ENCODE measurements at places on chromosomes 13 and 19.
A peak's percentile ranks its signal among the peaks of the same experiment; 100 is the strongest.

GRCh38 chr19:1248139-1248785 lies at the start of gene MIDN:
Gene MIDN (plus strand): TSS chr19:1248583. CDS start chr19:1250297, 1,714 bp downstream.
- no peak for DNase-seq

DNA sequence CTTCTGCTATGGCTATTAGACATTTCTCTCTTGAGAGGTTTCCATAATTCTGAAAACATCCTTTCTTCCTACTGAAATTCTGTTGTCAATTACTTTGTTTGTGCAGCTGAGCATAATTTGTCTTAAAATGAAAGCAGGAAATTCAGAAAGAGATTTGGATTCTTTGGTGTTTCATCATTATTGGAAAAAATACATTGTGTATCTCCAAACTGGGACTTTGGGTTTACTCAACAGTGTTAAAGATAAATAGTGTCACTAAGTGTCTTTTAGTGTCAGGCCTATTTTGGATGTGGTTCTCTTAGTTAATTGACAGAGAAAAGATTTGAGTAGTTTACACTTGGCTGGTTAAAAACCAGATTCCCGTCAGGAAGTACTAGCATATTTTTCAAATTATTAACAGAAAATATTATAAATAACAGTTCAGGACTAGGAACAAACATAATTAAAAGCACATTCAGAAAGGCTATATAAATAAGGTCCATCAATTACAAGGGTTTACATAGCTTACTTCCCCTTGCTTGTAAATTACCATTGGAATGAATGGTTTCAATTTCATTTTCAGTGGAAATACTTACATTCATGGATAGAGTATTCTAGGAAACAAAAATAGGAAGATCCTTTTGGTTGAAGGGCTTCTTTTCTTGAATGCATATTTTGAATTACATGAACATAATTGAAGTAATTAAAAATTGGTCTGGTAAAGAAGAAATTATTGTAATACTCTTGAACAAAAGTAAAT lies 483.1 kb downstream of the GPC6 start:
- DNase-seq: no peak

GRCh38 chr13:53105890-53106289 lies 77.3 kb downstream of the OLFM4 start:
- no peak for DNase-seq

- no peak for DNase-seq
These were observed 480.3 kb downstream of the LIG4 start for GRCh38 chr13:107734891-107735625.

GRCh38 chr13:37113534-37113933 lies 8.1 kb upstream of the CSNK1A1L start:
- DNase-seq: no peak

DNA sequence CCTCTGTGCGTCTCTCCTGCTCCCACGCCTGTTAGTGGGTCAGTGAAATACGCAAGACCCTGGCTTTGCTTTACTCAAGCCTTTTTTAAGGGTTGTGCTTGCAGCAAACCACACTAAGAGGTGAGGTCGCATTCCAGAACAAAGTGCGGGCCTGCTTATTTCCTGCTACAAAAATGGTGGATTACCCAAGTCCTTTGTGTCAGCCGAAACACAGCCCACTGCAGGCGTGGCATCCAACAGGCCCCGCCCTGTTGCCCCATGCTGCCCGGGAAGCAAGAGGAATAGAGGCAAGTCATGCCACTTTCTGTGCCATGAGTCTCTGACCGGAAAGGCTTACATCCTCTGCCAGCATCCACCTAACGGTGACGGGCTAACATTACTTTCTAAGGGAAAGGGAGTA lies 7.7 kb upstream of the IRS2 start:
- no peak for DNase-seq

DNA sequence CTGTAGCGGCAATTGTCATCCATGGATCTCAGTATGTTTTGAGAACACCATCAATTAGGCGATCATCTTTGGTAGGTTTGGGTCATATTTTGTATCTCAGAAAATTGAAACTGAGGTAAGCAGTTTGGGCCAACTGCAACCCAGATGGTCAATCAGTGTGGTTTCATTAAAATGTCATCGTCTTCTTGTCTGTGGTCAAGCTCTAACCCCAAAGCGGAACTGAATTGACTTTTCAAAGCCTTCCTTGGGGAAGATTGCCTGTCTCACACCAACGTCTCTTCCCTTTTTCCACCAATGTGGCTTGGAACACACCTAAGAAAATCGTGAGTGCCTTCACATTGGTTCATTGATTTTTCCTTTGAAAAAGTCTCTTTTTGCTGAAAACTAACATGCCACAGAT lies 56.3 kb upstream of the UBAC2 start:
- DNase-seq: no peak

- no peak for DNase-seq
These were observed 116.2 kb downstream of the TBC1D4 start for GRCh38 chr13:75365724-75366173.

DNA sequence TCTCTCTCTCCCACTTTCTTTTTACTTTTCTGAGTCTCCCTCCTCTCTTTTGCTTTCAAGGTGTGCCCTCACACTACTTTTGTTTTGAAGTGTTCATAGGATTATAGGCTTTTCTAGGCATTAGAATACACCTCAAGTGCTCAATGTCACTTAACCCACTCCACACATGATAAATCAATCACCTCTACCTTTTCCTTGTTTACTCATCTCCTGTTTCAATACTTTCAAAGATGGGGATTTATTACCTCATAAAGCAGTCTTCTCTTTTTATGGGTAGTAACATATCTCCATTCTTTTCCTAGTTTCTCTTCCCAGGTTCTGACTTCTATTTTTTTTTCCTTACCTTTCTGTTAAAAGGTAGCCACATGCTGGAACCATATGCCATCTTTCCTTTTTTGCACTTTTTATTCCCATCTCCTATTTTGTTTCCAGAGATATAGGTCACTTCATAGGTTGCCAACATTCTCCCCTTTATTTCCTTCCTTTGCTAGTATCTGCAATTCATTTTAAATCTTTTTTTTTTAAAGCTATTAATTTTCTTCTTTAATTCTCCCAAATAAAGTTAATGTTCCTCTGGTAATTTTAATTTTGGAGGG lies 137.6 kb upstream of the SLC10A2 start:
- DNase-seq: peak; percentile 76

DNA sequence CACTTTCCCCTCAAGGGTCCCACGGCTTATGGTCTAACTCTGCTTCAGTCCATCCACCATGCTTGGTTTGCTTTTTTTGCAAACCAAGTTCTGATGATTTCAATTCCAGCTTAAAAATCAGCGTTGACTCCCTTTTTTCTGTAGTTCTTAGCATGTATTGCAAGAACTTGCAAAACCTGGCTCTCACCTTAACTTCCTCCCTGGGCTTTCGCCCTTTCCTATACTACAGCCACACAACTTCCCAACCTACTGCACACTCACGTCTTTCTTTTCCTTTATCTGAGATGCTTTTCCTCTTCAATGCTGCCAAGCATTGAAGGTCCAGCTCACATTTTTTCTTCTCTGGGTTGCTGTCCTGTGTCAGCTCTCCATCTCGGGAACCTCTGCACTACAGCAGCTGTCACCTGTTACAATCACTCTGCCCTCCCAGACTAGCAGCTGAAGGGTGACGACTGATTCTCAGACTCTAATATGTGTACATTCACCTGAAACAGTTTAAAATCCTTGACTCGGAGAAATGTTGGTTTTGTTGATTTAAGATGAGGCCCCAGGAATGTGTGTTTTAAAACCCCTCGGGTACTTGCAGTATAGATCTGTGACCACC lies 143.7 kb downstream of the FREM2 start:
- DNase-seq: no peak

GRCh38 chr13:114134944-114135610 lies 2.7 kb upstream of the RASA3 start:
- DNase-seq: no peak

DNA sequence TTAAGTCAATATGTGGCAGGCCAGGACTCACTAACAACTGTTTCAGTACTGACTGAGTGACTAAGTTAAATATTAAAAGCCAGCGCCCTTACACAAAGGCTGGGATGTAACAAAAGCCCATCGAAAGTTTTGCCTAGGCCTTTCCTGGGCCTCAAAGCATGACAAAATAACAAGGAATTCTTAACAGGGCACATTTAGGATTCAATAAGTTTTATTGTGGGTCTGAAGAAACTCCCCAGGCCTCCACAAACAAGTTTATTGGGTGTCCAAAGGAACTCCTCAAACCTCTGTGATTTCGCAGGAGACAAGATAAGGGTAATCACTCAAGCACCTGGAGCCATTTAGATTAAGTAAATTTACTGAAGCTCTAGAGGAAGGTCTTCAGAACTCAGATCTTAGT lies 130.7 kb upstream of the SGCG start:
- no peak for DNase-seq

- no peak for DNase-seq
These were observed 111.4 kb upstream of the C1QTNF9B start for GRCh38 chr13:24008679-24009078.

DNA sequence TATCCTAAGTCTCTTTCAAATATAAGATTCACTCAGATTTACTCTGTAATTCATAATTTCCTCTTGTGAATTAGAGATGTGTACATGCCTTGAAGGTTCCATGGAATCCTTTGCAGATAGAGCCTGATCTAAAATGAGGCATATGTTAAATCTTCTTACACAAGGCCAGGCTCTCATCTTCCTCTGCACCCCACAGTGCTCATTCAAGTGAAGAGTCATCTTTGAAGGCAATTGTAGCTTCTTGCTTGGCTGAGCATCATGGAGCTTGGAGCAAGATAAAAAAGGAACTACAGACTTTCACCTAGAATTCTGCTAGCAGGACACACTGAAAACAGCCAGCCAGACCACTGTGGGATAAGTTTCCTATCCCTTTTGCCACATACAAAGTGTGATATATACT lies 566.4 kb downstream of the PCDH9 start:
- DNase-seq: no peak

DNA sequence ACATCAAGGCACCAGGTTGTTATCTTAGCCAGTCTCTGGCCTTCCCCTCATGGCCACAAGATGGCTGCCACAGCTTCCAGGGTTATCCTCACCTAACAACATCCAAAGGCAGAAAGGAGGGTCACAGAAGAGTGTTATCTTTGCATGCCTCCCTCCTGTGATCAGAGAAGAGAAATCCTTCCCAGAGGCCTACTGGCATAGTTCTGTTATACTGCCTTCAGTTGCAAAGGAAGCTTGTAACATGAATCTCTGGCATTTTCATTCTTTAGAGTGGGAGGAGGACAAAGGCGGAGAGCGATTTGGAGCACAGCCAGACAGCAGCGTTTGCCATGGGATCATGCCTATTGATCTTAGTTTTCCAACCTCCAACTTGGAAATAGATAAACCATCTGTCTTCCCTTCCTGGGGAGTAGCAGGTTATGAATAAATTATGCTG lies 135.7 kb downstream of the DNAJC15 start:
- DNase-seq: no peak

DNA sequence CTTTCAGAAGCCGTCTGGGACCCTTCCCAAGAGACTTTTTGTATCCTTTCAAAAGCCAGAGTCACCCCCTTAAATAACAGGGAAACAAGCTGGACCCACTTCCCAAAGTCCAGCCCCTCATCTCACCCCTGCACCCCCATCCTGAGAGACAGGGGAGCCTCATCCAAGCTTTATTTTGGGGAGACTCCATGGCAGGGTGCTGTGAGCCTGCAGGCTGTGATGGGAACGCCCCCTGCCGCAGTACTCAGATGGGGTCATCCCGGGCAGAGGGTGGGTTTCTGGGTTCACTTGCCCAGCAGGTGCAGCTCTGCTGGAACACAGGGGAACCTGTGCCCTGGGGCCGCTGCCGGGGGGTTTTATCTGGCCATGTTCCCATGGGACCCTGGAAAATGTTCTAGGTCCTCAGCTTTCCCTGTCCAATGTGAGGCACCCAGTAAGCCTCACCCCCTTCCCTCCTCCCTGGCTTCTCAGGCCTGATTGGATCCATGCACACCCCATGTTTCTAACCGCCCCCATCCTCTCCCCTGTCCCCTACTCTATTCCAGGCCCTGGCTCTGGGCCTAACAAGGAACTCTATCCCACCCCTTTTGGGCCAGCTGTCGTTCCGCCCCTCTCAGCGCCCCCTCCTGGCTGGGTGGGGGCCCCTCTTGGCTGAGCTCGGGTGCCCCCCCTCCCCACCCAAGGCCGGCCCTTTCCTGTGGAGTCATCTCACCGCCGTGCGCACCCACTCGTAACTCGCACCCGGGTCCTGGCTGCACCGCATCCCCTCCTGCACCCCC lies 1.0 kb downstream of the HIF3A start:
- no peak for DNase-seq

DNA sequence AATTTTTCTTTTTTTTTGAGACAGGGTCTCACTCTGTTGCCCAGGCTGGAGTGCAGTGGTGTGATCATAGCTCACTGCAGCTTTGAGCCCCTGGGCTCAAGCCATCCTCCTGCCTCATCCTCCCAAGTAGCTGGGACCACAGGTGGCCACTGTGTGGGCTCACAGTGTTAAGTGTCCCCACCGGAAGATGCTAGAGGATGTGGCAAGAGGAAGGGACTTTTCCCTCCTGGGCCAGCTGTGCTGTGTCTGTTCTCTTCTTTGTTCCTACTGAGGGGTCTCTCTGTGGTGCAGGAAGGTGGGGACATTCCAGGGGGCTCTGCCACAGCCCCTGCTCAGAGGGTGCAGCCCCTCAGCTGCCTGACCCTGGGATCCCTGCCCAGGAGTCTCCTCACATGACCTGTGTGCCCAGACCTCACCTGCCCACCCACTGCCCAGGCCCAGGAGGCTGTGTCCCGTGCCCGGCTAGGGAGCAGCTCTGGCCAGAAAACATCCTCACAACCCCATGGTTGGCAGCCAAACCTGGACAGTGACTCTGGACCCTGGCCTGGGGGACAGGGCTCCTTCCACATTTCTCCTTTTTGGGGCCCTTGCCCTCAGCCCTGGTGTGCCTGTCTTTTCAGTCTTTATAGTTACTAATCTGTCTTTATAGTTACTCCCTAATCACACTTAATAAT lies 14.4 kb upstream of the ANKRD10 start:
- no peak for DNase-seq

- DNase-seq: no peak
These were observed 1.6 kb downstream of the ZNF431 start for GRCh38 chr19:21143428-21143827.

DNA sequence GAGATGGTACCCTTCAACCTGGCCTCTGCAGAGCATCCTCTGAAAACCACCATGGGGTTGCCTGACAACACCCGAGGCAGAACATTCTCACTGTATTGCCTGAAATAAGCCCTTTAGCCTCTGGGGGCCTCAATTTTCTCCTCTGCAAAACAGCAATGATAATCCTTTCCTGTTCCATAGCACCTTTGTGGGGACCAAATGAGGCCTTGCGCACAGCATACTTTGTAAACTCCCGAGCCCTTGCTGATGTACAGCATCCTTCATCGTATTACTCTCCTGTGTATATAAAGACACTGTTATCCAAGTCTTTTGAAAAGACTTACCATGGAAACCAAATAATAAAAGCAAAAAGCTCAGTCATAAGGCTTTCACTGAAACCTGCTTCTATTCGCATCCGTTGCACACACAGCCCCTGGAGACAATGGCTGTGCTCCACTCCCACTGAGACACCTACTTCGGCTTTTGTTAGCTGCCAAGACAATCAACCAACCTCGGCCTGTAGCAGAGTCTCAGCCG lies 276.0 kb downstream of the FOXO1 start:
- no peak for DNase-seq

DNA sequence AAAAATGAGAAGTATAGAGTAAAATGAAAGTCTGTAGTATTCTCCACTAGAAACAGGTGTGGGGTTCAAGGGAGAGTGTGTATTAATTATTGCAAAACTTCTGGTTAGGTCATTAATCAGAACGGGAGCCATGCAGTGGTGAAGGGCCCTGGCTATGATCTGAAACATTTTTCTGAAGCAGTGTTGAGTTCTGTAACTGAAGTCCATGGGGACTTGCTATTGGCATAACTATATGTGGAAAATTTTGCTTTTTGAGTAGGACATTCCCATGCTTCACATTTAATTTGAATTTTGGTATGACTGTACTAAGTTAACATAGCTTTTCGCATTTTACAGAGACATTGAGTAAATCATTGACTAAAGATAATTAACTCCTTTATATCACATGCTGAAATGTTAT lies 67.5 kb downstream of the LRCH1 start:
- DNase-seq: no peak

All from SHP77 treated with DMSO at 0.1 percent for 48 hours (cell line).